Foreskin fibroblast (primary cell): ENCODE measurements at places on chromosomes 7 and 10.

DNA sequence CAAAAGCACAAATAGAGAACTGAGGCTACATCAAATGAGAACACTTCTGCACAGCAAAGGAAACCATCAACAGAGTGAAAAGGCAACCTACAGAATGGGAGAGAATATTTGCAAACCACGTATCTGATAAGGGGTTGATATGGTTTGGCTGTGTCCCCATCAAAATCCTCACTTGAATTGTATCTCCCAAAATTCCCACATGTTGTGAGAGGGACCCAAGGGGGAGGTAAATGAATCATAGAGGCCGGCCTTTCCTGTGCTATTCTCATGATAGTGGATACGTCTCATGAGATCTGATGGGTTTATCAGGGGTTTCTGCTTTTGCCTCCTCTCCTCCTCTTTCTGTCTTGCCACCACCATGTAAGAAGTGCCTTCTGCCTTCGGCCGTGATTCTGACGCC, 120.6 kb upstream of the FRMD4A start:
- no peak for DNase-seq

- DNase-seq = no peak
These were observed 91.2 kb downstream of the DNAJB6 start for GRCh38 chr7:157427811-157428553.

DNA sequence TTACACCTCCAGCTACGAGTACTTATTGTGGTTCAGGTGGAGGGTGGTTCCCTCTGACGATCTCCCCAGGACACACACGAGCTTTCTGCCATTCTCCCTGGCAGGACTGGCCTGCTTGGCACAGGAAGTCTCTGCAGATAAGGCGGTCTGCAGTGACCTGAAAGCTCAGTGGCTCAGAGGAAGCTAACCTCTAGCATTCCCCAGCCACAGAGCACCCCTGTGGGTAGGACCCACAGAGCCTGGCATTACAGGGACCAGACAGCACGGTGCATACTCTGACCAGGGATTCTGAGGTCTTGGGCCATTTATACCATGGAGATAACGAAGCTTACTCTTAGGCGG, 1.9 kb upstream of the GPR146 start:
- no peak for DNase-seq

GRCh38 chr7:92158660-92159575, 20.0 kb downstream of the LRRD1 start:
- peak; percentile 85 for DNase-seq

- no peak for DNase-seq
These were observed 9.8 kb downstream of the AFAP1L2 start for GRCh38 chr10:114394531-114394930.

- no peak for DNase-seq
These were observed 56.1 kb upstream of the NOBOX start for GRCh38 chr7:144459635-144460034.

DNA sequence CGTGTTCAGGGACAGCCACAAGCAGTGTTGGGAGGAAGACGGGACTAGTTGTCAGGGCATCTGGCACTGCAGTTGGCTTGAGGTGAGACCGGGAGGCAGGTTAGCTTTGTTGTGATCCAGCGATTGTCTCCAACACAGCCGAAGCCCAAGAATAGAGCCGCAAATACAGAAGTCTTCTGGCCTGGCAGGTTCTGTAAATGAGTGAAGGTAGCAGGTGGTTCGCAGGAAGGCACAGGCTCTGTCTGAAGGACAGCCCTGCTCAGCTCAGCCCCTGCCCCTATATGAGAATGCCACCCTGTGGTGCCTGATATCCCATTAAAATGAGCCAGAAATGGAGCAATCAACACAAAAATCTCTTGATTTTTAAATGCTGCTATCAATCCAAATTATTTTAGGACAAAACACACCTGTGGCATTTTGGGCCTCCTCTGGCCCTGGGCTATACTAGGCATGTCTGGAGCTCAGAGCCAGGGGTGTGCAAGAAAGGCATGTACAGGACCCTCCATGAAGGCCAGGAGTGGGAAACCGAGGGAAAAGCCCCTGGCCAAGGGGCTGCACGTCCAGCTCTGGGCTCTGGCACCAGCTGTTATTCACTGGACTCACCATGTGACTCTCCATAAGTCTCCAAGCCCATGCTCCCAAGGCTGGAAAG, 11.2 kb upstream of the C10orf71 start:
- DNase-seq = no peak

DNA sequence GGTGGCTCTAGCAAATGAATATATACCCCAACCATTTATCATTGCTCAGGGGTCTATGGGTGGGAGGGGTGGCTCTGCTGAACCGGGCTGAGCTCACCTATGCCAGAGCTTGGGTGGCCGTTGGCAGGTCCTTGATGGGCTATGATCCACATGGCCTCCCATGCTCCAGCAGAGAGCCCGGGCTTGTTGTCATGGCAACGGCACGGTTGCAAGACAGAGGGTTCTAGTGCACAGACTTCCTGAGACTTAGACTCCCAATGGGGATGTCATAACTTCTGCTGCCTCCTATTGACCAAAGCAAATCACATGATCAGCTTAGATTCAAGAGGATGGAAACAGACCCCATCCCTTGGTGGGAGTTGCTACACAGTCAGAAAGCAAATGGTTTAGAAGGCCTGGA, 36.4 kb upstream of the CARD11 start:
- DNase-seq = no peak

DNA sequence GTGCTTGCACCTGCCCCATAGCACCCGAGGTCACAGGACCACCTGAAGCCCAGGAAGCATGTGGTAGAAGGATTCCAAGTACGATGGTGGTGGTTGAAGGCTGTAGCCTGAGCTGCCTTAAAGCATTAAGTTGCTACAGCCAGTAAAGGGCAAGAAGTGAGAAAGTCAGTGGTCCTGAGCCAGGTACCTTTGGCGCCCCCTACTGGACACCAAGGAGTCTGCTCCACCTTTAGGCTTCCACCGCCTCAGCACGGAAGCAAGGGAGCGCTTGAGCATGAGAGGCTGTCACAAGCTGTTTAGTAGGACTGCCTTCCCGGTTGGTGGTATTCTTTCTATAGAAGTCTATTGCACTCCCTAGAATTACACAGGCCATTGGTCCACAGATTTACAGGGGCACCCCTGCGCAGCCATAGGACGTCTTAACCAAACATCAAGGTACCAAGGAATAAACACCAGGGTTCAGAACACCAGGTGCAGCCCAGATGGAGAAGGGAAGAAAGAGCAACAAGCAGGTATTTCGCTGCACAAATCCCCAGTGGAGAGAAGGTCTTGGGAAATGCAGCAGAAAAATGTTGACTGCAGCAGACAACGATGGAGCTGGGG, 2.2 kb downstream of the CRTAC1 start:
- DNase-seq = no peak

DNA sequence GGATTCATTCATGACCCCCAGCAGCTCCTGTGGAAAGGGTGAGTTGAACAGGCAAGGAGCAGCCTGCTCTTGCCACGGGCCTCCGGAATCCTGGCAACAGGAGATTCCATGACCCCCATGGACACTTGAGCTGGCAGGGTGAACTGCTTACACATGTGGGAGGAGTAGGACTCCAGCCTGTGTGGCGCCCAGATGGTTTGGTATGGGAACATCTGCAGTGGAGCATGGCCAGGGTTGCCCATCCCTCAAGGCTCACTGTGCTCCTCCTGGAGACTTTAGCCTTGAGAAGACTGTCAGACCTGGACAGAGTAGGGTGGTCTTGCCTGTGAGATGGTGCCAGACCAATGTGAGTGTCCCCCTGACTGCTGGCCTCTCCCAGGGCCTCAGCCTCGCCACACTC, 57.0 kb downstream of the HECTD2 start:
- no peak for DNase-seq

- DNase-seq = no peak
These were observed 58.4 kb downstream of the NEURL1 start for GRCh38 chr10:103551619-103552602.

DNA sequence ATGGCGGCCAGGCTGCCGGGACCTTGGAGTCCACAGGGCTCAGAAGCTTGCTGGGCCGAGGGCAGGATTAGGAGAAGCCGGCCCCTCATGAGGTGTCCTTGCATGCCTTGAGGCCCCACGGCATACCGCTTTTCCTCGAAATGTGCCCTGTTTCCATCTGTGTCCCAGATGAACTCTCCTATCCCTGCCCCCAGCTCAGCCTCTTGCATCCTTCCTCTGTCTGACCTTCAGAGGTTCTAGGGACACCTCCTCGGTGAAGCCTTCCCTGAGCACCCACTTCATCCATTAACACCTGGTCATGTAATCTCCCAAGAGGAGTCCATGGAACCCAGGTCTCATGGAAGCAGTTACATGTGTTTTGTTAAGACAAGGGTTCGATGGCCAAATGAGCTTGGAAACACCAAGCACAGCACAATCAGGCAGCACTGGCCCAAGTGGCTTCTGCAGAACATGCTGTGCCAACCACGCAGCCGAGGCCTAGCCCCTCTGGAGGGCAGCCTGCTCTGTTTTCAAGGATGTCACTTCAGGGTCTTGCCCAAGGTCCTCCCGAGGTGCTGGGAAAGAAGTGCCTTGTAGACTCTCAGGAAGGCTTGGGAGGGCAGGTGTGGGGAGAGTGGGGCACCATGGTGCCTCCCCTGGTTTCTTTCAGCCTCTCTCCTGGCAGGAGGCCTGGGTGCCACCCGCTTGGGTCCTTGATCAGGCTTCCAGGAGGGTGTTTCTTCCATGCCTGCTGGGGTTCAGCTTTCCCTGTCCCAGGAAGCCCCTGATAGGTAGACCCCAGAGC, 124.3 kb downstream of the NEURL1 start:
- peak; percentile 45 for DNase-seq

DNA sequence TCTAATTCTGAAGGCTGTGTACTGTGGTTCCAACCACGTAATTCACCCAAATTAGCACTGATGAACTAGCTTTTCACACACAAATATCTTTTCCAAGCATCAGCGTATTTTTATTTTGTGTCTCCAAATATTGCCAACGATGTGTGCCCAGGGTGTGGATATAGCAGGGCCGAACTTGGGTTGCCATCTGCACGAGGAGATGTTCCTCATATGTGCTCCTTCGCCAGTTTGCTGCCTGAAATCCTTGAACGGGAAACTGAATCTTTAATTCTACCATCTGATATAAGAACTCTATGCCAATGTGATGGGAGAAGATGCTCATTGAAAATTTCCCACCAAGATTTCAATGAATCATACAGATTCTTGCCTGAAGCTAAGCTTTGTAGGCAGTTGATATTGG, 121.5 kb upstream of the ZNF438 start:
- no peak for DNase-seq

DNA sequence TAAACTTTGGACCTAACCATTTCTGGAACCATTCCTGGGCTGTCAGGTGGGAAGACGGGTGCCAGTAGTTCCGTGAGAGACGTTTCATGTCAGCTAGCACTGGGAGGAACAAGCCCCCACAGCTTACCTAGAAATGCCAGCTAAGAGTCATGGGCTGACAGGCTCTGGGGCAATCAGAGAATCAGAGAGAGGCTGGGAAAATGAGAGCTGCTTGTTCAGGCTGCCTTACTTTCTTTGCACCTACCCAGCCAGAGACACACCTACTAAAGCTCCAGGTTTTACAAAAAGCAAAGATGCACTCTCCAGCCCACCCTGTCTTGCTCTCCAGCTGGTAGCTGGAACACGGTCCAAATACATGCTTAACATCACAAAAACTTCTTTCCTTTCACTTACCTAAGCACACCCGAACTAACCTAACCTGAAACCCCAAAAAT, 688 bp downstream of the PTN start:
- no peak for DNase-seq

DNA sequence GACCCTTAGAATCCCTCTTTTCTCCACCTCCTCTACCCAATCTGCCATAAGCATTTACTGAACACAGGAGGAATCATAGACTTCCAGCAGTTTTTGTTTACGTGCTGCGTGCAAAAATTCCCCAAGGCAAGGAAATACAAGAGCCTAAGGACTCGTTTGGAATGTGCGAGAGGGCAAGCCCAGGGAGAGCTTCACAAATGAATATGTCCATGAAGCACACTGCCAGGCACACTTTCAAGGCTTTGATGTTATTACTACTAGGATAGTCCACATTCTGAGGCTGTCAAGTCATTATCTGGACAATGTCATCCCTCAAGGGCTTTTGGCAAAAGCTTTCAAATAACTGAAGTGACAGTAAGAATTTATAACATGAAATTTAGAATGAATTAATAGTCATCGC, 214.7 kb upstream of the TBX20 start:
- DNase-seq = no peak

DNA sequence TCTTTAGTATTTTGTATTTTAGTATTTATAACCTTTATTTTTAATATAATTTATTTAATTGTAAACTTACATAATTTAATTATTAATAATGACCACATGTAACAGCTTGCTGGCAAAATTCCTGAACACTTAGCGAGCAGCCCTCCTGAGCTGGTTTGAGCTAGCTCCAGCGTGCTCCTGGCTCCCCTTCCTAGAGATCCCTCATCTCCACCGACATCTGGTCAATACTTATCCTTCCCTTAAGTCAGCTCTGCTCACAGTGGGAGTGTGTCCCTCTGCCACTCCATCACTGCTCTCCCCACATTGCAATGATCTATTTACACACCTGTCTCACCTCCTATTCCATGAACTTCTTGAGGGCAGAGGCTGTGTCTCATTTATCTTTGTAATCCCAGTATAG, 20.6 kb upstream of the TBXAS1 start:
- DNase-seq = no peak

DNA sequence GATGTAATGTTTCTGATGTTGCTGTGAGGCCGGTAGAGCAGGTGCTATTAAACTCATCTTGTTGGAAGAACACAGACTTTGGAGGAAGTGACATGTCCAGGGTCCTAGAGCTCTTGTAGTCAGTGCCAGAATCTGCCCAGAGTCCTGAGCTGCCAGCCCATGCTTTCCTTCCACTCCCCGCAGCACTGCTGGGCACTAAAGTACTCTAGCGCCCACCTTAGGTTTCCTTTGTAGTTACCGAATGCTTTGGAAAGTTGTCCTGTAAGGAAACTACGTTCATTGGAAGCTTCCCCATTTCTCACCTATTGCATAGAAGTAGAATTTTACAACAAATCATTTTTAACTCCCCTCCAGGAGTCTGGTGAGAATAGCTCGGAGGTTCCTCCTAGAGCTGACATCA, 11.0 kb downstream of the ZNF862 start:
- DNase-seq = no peak

GRCh38 chr7:116018731-116019130, 11.8 kb downstream of the TFEC start:
- DNase-seq = no peak

DNA sequence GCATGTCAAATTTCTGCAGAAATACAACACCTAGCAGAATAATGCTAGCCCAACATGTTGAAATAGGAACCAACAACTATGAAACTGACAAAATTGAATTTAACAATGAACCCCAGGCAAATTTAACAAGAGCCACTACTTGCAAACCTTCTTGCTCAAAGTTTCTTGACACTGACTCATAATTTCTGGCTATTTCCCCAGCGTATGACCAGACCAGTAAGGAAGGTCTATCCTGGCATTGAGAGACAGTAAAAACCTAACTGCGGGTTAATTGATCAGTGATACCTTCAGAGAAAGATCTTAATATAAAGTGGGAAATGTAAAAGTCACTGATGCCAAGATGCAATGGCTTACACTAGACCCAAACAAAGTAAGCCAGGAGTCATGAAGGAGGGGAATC, 510.1 kb downstream of the ARL4A start:
- DNase-seq = no peak

DNA sequence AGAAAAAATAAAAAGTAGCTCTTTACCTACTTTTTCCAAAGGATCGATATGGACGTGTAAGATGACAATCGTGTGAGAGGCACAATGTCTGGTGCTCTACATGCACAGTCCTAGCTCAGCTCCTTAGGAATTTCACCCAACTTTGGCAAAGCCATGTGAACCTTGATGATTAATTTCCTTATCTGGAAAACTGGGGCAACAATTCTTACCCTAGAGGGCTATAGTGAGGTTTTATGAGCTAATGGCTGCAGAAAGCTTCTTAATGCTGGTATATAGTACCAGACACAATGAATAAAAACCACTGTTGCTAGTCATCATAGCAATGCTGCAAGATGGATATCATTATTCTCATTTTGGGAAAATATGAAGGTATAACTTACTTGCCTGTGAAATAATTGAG, 202.7 kb downstream of the PARD3 start:
- DNase-seq = no peak
